ENCODE measurements at places on chromosomes 3 and 15.

DNA sequence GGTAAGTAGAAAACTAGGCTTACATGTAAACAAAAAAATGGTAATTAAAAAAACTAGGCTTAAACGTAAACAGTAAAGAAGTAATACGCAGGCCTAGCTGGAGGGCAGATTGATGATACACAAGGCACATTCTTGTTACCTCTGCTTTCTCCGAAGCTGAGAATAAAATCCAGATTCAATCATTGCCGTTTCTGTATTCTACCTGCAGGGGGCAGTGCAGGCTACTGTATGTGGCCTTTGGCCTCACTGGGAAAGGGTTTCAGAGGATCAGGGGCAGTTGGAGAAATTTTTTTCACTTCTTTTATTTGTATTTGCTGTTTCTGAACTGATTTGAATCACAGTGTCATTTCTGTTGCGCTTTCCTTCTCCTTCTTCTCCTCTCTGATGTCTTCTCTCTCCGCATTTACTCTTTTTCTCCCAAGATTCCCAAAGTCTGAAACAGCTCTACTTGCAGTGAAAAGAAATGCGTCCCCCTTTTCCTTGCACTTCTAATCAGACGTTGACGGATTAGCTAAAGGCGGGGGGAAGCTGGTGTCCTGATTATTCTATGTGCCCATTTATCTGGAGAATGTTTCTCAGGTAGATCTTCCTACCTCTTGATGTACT lies 67.1 kb upstream of the MCTP2 start:
- DNase-seq = no peak

DNA sequence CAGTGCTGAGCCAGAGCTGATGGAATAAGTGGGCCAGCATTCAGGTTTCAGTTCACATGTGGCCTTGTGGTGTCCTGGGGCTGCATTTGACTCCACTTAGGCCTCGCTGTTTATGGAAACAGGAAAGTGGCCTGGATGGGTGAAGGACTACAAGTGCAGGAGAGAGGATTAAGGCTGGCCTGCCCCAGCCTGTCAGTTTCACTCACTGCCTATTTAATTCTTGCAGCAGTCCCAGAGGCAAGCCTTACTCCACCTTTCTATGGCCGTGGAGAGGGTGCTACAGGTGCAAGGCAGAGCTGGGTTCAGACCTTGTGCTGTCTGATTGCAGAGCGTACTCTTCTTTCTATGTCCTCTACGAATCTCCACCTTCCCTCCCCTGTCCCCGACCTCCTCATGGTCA lies 37.7 kb downstream of the ABHD17C start:
- no peak for DNase-seq

GRCh38 chr15:60674704-60675395 lies 195.9 kb upstream of the ICE2 start:
- DNase-seq = no peak

DNA sequence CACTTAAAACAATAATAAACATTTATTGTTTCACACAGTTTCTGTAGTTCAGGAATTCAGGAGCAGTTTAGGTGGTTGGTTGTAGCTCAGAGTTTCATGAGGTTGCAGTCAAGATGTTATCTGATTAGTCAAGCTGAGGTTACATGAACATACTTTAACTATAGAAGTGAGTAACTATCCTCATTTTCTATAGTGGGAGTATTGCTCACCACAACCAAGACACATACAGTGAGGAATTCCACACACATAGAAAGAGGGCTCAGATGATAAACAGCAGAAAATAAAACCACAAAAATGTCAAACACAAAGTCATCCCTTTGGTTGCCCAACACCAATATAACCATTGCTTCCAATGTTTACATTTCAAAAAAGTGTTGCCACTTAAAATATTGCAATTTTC lies 13.6 kb downstream of the SCN11A start:
- no peak for DNase-seq

DNA sequence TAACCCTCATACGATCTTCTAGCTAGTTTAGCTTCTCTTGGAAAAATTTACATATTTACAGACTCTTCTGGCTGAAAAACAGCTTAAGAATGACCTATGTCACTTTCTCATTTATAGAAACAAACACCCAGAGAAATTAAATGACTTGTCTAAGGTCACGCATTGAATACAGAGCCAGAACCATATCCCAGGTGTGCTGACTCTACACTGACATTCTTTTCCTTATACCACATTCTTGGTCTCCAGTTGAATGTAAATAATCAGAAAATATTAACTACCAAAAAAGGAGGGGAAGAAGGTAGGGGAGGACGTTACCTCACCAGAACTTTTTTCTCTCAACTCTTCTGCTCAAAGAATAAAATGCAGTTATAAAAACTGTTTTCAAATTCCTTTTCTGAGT lies 95.0 kb downstream of the THRB start:
- DNase-seq = no peak

DNA sequence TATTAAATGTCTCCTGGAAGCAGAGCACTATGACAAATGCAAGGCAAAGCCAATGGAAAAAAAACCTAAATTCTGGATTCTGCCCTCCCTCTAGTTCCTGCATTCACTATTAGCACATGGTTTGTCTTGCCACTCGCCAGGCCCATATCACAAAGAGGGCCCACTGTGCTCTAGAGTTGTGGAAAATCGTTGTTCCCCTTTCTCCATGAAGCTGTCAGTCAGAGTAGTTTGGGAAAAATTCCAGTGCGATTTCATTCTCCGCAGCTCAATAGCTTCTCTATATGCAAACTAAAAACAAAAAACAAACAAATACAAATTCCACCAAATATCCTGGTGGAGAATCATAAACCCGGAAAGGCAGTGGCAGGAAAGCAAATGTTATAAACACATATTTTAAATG lies 77.3 kb downstream of the RORA start:
- no peak for DNase-seq

GRCh38 chr3:157447026-157447694 lies 10.5 kb downstream of the PTX3 start:
- DNase-seq = no peak

- DNase-seq = no peak
Measured at GRCh38 chr15:87225436-87225835, 1031.1 kb downstream of the NTRK3 start.

DNA sequence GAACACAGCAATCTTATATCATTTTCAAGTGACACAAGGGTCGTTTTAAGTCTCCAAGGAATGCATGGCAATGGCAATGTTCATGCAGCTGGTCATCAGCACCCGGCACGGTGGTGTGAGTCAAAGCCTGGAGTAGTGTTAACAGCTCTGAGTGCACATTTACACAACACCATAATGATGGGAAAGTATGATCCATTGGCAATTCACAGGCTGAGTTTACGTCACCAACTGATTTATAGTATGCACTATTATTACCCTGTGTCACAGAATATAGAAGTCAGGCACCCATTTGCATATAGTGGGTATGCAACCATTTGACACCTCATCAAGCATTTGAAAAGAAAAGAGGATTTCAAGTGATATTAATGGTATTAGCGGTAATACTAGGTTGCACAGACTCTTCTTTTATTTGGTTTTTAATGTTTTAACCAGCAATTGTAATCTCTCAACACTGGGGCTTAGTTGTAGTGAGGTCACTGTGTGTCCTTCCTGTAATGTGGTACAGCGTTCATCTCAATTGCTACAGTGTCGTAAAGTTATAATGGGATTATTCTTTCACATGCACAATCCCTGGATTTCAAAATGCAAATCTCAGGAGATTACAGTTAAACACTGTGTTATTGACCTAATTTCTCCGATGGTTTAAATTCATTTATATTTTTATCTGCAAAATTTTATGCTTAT lies 113.8 kb downstream of the C3orf38 start:
- DNase-seq = no peak

DNA sequence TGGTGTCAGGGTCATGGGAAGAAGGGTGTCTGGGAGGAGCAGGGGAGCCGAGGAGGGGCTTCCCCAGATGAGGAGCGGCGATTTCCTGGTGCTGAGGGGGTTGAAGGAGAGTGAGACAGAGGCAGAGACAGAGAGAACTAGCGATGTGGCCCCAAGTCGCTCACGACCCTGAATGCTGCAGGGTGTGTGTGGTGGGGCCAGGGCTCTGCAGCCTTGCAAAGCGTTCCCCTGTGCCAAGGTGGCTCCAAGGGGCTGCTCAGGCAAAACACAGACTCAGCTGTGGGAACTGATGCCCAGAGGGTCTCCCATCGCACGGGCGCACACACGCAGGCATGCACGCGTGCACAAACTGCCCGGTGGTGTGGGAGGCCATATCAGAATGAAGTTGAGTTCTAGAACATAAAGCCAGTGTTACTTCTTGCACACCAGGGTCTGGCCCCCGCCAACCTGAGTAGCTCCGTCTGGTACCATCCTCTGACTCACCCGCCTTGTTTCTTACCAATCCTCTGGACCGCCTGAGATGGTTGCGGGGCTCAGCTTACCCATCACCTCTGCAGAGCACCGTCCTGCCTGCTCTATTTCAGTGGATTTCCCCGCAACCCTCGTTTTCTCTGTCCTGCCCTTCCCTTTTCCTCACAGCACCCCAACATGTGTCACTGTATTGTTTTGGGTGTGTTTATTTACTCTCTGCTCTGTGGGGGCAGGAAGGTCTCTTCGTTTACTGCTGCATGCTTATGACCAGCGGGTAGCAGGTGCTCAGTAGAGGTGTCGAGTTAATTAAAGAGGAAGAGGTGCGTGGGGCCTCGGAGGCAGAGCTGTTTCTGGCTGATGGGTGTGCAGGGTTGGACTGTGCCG lies 4.5 kb downstream of the MELTF start:
- DNase-seq = no peak

DNA sequence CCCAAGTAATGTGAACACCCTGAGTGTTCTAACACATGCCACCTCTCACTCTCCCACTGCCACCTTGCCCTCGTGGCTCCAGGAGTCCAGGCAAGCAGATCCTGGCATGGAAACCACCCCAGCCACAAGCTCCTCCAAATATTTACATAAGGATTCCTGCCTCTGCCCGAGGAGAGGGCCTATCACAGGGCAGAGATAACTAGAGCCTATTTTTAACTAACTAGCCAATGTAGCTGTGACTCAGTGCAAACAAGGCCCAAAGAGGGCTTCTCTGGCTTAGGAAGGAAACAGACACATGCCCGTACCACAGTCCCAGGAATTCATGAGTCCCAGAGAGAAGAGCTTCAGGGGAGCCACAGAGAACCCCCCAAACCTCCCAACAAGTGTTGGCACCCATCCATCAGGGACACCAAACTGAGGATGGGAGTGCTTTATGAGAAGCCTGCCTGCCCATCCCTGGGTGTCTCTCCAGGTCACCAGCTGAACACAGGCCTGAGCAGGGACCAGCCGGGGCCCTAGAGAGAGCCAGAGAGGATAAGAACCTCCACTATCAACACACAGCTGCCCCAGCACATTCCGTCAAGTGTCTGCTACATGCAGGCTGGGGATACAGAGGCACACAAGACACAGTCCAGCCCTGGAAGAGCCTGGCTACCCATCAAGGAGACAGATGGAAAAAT lies 9.2 kb downstream of the FYCO1 start:
- DNase-seq = no peak

GRCh38 chr3:119148493-119149180 lies 2.7 kb downstream of the TEX55 start:
- DNase-seq = no peak

- no peak for DNase-seq
Measured at GRCh38 chr3:20909511-20909910, 723.5 kb upstream of the SGO1 start.

DNA sequence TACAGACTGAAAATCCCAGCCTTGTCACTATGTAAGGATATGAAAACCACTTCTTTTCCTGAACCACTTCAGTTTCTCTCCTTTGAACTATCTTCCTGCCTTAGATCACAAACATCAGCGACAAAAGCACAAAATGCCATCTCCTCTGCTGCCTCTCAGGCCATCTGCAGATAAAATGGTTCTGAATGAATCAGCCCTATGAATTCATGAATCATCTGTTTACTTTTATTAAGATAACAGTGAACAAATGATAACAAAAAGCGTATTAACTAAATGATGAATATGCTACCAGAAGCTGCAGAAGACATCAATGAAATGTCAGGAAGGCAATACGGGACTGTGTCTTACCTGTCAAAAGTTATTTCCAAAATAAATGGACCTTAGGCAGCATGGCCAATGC lies 928.1 kb downstream of the ROBO1 start:
- DNase-seq = no peak

DNA sequence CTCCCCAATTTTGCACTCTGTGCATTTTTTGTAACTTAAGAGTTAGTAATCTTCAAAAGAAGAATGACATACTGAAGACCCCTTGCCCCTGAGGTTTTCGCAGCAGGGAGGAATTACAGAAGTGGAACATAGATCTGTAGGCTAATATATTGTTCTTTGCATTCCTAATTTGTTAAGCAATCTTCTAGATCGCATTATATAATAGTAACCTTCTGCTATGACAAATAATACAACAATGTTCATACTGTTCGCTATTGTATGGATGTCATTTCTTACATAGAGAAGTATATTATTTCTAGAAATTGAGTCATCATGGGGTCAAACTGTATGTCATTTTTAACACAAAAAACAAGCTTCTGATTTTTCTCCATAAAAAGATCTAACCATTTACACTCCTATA lies 95.8 kb upstream of the TGFBR2 start:
- DNase-seq = no peak

GRCh38 chr15:92839696-92840095 lies 60.4 kb upstream of the CHD2 start:
- DNase-seq = no peak

DNA sequence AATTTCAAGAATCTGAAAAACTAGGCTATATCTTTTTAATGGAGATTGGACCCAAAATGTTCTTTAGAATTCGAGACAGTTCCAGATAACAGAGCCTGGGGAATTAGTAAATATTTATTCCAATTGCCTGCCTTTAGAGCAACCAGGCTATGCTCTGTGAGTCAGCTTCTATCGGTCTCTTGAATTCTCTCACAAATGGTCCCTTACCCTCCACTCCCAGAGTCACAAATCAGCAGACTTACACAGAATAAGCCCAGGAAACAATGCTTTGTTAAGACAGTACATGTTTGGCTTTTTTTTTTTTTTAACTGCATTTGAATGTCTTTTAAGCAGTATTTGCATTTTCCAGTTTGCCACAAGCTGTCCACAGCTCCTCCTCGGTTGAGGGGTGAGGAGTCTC lies 460.7 kb upstream of the CBLB start:
- no peak for DNase-seq

- no peak for DNase-seq
Measured at GRCh38 chr15:74628949-74629348, 13.3 kb downstream of the CLK3 start.

- no peak for DNase-seq
Measured at GRCh38 chr15:71647487-71647808, 162.9 kb upstream of the NR2E3 start.

DNA sequence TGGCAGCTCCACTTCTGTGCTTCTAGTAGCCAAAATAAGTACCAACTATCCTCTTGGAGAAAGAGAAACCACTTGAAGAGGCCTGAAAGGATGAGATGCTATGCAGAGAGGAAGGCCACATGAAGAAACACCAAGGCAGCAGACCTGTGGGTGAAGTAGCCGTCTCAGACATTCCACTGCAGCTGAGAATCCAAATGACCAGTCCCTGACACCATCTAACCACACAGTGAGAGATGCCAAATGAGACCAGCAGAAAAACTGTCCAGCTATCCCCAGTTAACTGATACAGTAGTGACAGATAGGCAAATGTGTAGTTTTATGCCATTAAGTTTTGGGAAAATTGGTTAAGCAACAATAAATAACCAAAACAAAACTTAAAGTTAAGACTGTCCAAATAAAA lies 47.9 kb upstream of the ZSCAN2 start:
- no peak for DNase-seq
